ENCODE measurements at places on chromosomes 7 and 10. TPM values are rescaled to one million over a fixed set of nuclear protein-coding genes. Genes with fewer than 3 reads are reported as not detected.

Gene NCF1
- total RNA-seq = not detected

Gene TBC1D12
- 20.5 TPM for total RNA-seq

Gene MTURN
- total RNA-seq = 11.4 TPM

GRCh38 chr10:43653746-43654145 lies 5.1 kb upstream of the ZNF32 start:
- DNase-seq = no peak

GRCh38 chr10:15856328-15857015 lies 3.8 kb downstream of the MINDY3 start:
- DNase-seq = no peak

DNA sequence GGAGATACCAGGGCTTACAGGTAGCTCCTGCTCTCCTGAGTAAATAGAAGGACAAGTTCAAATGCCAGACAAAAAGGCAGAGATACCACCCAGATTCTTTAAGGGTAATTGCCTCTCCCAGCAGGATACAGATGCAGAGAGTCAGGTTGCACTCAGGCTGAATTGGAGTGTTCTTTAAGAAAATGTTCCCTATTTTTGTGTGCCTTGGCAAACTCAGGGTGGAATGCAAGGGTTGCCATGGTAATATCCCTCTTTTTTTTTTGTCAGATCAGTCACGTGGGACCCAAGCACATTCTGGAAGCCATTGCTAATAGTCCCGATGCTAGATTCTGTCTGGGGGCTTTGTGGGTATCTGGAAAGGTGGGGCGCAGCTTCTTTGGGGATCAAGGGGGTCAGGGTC lies 628.0 kb downstream of the CALN1 start:
- no peak for DNase-seq

Data from dermis blood vessel endothelial cell (primary cell).